ENCODE measurements at places on chromosomes 5 and 9. TPM values are rescaled to one million over a fixed set of nuclear protein-coding genes. Genes with fewer than 3 reads are reported as not detected.
A peak's percentile ranks its signal among the peaks of the same experiment; 100 is the strongest.

DNA sequence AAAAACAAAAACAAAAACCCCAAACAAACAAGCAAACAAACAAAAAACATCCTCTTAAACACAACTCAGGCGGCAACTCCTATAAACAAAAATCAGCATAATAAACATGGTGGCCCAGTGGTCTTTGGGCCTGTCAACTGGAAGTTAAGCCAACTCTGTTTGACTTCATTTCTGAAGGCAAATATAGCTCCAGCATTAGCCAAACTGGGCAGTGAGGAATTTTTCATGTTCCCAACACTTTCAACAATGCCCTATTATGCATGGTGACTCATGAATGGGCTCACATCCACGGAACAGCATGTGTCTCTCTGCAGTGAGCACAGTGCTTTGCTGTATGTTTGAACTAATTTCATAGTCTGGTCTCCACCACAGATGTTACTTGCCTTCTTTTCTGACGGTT lies 143.9 kb upstream of the STC2 start:
- H3K4me1 ChIP-seq = peaks cover 6% of the 10 kb centered on the region
- DNase-seq = no peak

Gene CCDC192
- 1.3 TPM for total RNA-seq

DNA sequence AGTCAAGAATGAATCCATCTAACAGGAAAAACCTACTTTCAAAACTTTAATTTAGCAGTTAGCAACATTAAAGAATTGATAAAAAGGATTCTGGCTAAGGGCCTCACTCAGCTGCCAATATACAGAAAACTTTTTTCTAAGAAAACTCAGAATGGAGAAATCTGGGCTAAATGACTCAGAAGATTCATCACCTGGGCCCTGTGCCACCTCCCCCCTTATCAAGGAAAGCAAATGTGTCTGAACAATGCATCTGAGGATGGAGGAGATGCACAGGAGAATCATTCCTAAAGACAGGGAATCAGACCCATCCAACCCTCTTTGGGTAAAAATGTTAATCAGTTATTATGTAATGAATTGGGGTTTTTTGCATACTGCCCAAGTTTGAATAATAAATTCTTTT lies 592.0 kb upstream of the DMAC1 start:
- no peak for DNase-seq
- no peak overlapping the region for H3K27ac ChIP-seq
- no peaks in the 10 kb centered on the region for H3K4me1 ChIP-seq
- no peaks in the 10 kb centered on the region for H3K27me3 ChIP-seq
- no peak overlapping the region for H3K4me3 ChIP-seq
- no peaks in the 10 kb centered on the region for H3K36me3 ChIP-seq

Gene TLE4
- 47.0 TPM for total RNA-seq

- H3K36me3 ChIP-seq = no peaks in the 10 kb centered on the region
- H3K27ac ChIP-seq = no peak overlapping the region
- no peaks in the 10 kb centered on the region for H3K27me3 ChIP-seq
- H3K4me1 ChIP-seq = no peaks in the 10 kb centered on the region
- no peak overlapping the region for H3K4me3 ChIP-seq
These were observed 204.7 kb downstream of the TTLL11 start for GRCh38 chr9:121888438-121888775.

- peaks cover 2% of the 10 kb centered on the region for H3K27me3 ChIP-seq
- no peak for DNase-seq
- peaks cover 13% of the 10 kb centered on the region for H3K4me1 ChIP-seq
- H3K4me3 ChIP-seq = peak overlapping the region; percentile 36
These were observed 665 bp upstream of the LVRN start for GRCh38 chr5:115961381-115962238.

Gene CENPK
- 1.4 TPM for total RNA-seq

DNA sequence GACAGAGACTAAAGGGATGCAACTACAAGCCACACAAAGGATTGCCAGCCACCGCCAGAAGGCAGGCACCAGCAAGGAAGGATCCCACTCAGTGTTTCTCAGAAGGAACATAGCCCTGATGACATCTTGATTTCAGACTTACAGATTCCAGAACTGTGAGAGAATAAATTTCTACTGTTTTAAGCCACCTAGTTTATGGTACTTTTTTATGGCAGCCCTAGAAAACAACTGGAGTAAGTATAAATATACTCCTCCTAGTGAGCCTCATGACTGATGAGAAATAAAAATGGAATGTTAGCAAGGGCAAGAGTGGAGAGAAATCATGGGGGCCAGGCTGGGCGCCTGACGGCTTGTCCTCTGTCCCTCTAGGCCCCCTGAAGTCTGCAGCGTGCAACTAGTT lies 307.3 kb downstream of the PIK3R1 start:
- DNase-seq = no peak
- no peaks in the 10 kb centered on the region for H3K4me1 ChIP-seq
- no peak overlapping the region for H3K4me3 ChIP-seq
- no peaks in the 10 kb centered on the region for H3K36me3 ChIP-seq

Gene MLANA
- not detected for total RNA-seq
